ENCODE measurements at places on chromosomes 1 and 21.
A peak's percentile ranks its signal among the peaks of the same experiment; 100 is the strongest.

- DNase-seq, result no peak
Observed at GRCh38 chr1:164423136-164423535, 135.8 kb upstream of the PBX1 start.

DNA sequence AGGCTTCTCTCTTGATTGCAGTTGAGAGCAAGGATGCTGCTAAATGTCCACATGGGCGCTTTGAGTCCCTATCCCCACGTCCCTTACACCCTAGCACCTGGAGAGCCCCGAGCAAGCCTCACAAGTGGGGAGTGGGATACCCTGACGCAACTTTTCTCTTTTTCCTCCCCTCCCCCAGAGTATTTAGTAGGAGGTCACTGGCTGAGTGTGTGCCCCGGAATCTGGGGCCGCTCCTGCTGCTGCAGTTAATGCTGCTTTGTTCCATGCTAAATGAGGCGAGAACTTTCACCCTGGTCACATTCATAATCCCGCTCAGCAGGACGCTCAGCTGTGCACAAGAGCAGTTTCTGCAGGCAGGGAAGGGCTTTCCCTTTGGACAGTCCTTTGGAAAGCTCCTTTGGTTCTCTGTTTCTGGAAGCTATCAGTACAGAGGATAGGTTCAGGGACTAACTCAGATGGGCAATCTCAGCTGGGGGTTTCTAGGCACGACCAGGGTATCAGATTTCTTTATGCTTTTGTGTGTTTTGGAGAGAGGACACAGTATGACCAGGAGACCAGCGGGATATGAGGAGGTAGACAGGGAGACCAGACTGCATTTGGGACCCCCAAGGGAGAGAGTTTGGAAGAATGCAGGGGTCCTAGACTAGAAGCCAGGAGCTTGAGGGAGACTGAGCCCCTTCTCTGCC, 75.9 kb downstream of the NOS1AP start:
- no peak for DNase-seq

DNA sequence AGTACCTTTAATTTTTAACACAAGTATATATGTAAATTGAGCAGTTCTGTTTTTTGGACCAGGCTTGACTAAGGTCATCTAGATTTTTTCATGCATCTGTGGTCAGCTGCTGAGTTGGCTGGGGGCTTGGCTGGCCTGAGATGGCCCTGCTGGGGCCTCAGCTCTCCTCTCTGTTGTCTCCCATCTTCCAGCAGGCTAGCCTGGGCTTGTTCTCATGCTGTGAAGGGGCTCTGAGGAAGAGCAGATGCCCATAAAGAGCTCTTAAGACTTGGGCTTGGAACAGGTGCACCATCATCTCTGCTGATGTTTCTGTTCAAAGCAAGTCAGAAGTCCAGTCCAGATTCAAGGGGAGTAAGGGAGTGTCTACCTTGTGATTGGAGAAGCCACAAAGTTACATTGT, 51.2 kb upstream of the TNR start:
- DNase-seq, result no peak

GRCh38 chr1:27528818-27529703, 39.1 kb upstream of the WASF2 start:
- DNase-seq, result peak; percentile 33

GRCh38 chr1:89464008-89464407, 60.6 kb upstream of the LRRC8B start:
- DNase-seq, result no peak
